ENCODE measurements at places on chromosomes 1 and 21. TPM values are rescaled to one million over a fixed set of nuclear protein-coding genes. Genes with fewer than 3 reads are reported as not detected.
A peak's percentile ranks its signal among the peaks of the same experiment; 100 is the strongest.

- no peak overlapping the region for H3K27ac ChIP-seq
- H3K4me1 ChIP-seq = no peaks in the 10 kb centered on the region
- no peak for DNase-seq
- H3K4me3 ChIP-seq = no peak overlapping the region
- H3K36me3 ChIP-seq = no peaks in the 10 kb centered on the region
Measured at GRCh38 chr1:30184393-30185141, 538.8 kb downstream of the MATN1 start.

DNA sequence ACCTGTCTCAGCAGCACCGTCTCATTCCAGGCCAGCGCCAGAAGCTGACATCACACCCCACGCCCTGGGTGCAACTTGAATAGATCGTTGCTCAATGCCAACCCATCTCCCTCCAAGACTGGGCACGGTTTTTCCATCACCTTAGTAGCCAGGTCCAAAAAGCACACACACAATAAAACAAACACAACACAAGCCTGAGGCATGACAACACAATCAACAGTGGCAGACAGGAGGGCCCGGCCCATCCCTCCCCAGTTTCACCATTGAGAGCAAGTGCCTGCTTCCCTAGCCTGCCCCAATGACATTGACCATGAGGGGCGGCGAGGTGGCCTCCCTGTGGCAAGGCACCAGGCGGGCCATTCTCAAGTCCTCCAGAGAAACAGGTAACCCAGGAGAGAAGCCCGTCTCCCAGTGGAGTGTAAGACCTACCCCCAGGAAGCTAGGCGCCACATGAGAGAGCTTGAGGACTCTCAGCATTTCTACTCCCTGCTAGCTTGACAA is 2.7 kb downstream of the IFFO2 start:
- H3K4me3 ChIP-seq = peak overlapping the region; percentile 86
- DNase-seq = peak; percentile 24

E2F2 gene
- total RNA-seq = 32.0 TPM

HSD3B1 gene
- not detected for total RNA-seq

DNA sequence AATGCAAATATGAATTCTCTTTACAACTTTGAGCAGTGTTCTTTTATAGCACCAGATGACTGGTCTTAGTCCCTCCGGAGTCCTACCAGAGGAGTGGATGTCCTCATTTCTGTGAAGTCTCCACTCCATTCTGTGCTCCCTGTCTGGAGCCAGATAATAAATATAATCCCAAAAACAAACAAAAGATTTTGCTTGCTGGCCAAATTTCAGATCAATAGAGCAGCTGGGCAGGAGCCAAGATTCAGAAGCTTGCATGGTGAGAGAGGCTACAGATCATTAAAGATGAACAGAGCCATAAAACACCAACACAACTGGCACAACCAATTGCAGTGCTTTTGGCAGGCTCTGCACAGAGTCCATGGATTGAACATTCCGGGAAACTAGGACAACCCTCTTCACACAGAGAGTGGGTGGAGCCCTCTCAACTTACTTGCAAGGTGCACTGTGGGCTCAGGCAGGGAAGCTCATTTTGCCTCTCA is 231.5 kb upstream of the SNX7 start:
- H3K36me3 ChIP-seq = no peaks in the 10 kb centered on the region
- H3K4me1 ChIP-seq = no peaks in the 10 kb centered on the region
- no peaks in the 10 kb centered on the region for H3K27me3 ChIP-seq
- no peak overlapping the region for H3K4me3 ChIP-seq
- H3K27ac ChIP-seq = no peak overlapping the region
- DNase-seq = no peak

DNA sequence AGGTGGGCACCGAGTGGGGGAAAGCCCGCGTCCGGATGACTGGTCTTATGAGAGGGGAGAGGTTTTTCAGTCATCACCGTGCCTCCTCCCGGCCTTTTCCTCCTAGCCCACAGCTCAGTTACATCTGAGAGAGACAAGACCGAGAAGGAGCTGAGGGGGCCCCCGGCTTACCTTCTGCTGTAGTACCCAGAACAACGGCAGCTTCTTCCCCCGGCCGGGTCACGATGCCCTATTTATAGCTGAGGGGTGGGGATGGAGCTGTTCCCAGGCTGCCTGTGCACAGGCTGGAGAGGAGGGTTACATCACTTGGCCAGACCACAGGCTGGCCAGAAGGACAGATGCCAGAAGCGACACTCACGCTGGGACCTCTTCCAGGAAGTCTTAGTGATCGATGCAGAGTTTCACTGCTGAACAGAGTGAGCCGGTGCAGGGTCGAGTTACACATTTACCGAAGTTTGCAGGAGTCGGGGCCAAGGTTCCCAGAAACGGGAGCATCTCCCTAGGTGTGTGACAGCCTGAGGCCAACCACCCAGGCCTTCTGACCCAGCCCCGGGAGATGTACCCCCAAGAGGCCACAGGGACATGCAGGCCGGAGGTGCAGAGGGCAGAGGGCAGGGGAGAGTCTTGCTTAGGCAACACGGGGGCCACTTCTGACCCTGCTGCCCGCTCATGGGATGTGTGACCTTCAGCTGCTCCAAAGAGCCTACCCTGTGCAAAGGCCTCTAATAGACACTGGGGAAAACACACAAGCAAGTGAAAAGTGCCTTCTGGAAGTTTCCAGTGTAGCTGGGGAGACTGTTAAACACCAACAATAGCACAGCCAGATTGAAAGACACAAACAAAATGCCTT is at the start of gene AGT:
AGT (minus strand) TSS at position 208 of the 850 bp plus-strand sequence. CDS start 3,299 bp downstream, outside the sequence.
- H3K4me3 ChIP-seq = no peak within 1 kb of the TSS
- H3K4me1 ChIP-seq = no peaks in the 10 kb centered on the region
- no peaks in the 10 kb centered on the region for H3K36me3 ChIP-seq
- no peak for DNase-seq
- H3K27me3 ChIP-seq = peaks cover 12% of the 10 kb centered on the region
- no peak within 1 kb of the TSS for H3K27ac ChIP-seq

DNA sequence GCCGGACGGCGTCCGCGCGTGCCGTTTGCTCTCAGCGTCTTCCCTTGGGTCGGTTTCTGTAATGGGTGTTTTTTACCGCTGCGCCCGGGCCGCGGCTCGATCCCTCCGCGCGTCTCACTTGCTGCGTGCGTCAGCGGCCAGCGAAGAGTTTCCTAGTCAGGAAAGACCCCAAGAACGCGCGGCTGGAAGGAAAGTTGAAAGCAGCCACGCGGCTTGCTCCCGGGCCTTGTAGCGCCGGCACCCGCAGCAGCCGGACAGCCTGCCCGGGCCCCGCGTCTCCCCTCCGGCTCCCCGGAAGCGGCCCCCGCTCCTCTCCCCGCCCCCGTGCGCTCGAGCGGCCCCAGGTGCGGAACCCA is 159.8 kb downstream of the RUNX1 start:
- no peaks in the 10 kb centered on the region for H3K27me3 ChIP-seq
- H3K4me3 ChIP-seq = peak overlapping the region; percentile 83
- H3K4me1 ChIP-seq = peaks cover 38% of the 10 kb centered on the region
- peaks cover 26% of the 10 kb centered on the region for H3K36me3 ChIP-seq
- peak; percentile 77 for DNase-seq
- peak overlapping the region; percentile 97 for H3K27ac ChIP-seq

GRCh38 chr1:222994511-222995235 is 148.4 kb downstream of the TLR5 start:
- H3K4me3 ChIP-seq = no peak overlapping the region
- H3K4me1 ChIP-seq = no peaks in the 10 kb centered on the region
- H3K27me3 ChIP-seq = no peaks in the 10 kb centered on the region
- no peak for DNase-seq

DNA sequence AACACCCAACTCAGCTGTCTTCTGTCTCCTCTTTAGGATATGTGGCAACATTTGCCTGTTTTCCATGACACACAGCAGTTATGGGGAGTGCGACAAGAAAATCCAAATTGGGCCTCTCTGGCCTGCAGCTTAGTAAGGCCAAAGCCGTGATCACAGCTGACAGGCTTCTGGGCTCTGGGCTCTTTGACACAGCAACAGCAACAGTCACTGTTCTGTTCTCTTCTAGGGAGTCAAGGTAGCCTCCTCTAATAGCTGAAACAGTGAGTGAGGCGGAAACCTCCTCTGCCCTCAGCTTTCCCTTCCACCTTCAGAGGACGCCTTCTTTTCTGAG is 19.0 kb downstream of the CLCA1 start:
- no peaks in the 10 kb centered on the region for H3K4me1 ChIP-seq
- DNase-seq = no peak
- H3K27me3 ChIP-seq = peaks cover 3% of the 10 kb centered on the region
- no peaks in the 10 kb centered on the region for H3K36me3 ChIP-seq

PGLYRP3 gene
- not detected for total RNA-seq

SOX13 gene
- 0.73 TPM for total RNA-seq

- no peaks in the 10 kb centered on the region for H3K4me1 ChIP-seq
- DNase-seq = no peak
- H3K36me3 ChIP-seq = no peaks in the 10 kb centered on the region
- H3K27ac ChIP-seq = no peak overlapping the region
- H3K4me3 ChIP-seq = no peak overlapping the region
Measured at GRCh38 chr1:197862221-197862620, 40.2 kb upstream of the C1orf53 start.

- H3K27ac ChIP-seq = no peak within 1 kb of the TSS
- no peaks in the 10 kb centered on the region for H3K36me3 ChIP-seq
- peak within 1 kb of the TSS; percentile 3 for H3K4me3 ChIP-seq
- DNase-seq = peak; percentile 81
Measured at GRCh38 chr1:17119076-17119772, at the start of gene PADI2. TSS of gene PADI2 (minus strand) at chr1:17119451. CDS start at chr1:17119371, 80 bp downstream.

GRCh38 chr1:191699343-191699742 is 458.9 kb upstream of the RGS18 start:
- H3K36me3 ChIP-seq = no peaks in the 10 kb centered on the region
- no peaks in the 10 kb centered on the region for H3K27me3 ChIP-seq
- H3K4me3 ChIP-seq = no peak overlapping the region
- no peak overlapping the region for H3K27ac ChIP-seq

DNA sequence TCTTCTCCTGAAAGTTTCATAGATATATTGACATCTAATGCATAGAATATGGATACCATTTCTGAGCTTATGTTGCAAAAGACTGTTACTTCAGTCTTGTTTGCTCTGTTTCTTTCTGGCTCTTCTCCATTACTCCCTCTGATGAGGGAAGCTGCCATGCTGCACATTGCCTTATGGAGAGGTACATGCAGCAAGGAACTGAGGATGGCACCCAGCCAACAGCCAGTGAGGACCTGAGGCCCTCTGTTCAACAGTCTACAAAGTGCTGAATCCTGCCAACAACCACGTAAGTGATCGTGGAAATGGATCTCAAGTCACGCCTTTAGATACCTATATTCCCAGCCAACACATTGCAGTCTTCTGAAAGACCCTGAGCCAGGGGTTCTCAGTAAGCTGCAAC is 66.6 kb upstream of the ADAMTS5 start:
- no peak for DNase-seq
- H3K4me1 ChIP-seq = no peaks in the 10 kb centered on the region
- no peak overlapping the region for H3K4me3 ChIP-seq
- H3K27me3 ChIP-seq = no peaks in the 10 kb centered on the region
- H3K27ac ChIP-seq = no peak overlapping the region

- no peak for DNase-seq
- no peaks in the 10 kb centered on the region for H3K36me3 ChIP-seq
- no peaks in the 10 kb centered on the region for H3K27me3 ChIP-seq
- no peak overlapping the region for H3K27ac ChIP-seq
Measured at GRCh38 chr1:69994241-69994640, 211.1 kb downstream of the LRRC40 start.

- peaks cover 6% of the 10 kb centered on the region for H3K36me3 ChIP-seq
- no peak overlapping the region for H3K4me3 ChIP-seq
- H3K27ac ChIP-seq = no peak overlapping the region
- no peak for DNase-seq
- H3K4me1 ChIP-seq = peaks cover 21% of the 10 kb centered on the region
Measured at GRCh38 chr1:170533298-170533697, 1.3 kb downstream of the GORAB start.

DNA sequence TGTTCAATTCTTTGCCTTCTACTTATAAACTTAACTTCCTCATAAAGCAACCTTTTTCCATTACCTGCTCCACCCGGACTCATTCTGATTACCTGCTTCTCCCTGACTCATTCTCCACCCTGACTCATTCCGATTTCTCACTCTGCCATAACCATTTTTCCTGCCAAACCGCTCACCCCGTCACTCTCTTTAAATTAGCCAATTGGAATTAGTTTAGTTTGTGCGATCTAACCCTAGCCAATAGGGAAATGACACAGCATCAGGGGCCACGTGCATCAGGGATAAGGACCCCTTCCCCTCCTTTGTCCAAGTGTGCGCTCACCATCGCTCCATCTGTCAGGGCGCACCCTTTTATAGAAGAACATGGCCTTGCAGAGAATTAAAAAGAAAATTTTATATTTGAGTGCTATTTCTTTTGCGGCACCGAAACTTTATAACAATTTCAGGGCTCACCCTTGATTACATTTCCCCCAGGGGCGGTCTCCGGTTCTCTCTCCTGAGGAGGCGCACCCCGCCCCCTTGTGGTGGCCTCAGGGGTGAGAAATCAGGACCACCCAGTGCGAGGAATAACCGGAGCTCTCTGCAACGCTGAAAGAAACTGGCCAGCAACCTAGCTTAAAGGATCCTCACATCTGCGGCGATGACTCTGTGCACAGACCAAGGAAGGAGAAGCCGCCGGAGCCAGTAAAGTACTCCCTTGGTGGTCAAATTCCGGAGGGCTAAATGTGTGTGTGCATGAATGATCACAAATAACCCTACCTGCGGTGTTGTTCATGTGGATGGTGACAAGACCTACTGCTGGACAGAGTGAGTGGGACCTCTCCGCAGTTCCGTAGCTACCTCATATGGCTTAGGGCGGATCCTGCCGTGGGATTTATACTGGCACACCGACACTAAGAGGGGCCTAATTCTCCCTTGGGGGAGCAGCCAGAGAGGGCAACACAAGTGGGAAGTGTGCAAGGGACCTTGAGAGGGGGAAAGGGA is 30.3 kb upstream of the CBR3 start:
- peak; percentile 69 for DNase-seq
- peak overlapping the region; percentile 64 for H3K4me3 ChIP-seq
- no peaks in the 10 kb centered on the region for H3K36me3 ChIP-seq

GRCh38 chr1:212235857-212236256 is 49.4 kb upstream of the PPP2R5A start:
- H3K4me1 ChIP-seq = peaks cover 35% of the 10 kb centered on the region
- no peak overlapping the region for H3K27ac ChIP-seq
- no peak overlapping the region for H3K4me3 ChIP-seq
- H3K36me3 ChIP-seq = no peaks in the 10 kb centered on the region
- no peaks in the 10 kb centered on the region for H3K27me3 ChIP-seq
- no peak for DNase-seq

DNA sequence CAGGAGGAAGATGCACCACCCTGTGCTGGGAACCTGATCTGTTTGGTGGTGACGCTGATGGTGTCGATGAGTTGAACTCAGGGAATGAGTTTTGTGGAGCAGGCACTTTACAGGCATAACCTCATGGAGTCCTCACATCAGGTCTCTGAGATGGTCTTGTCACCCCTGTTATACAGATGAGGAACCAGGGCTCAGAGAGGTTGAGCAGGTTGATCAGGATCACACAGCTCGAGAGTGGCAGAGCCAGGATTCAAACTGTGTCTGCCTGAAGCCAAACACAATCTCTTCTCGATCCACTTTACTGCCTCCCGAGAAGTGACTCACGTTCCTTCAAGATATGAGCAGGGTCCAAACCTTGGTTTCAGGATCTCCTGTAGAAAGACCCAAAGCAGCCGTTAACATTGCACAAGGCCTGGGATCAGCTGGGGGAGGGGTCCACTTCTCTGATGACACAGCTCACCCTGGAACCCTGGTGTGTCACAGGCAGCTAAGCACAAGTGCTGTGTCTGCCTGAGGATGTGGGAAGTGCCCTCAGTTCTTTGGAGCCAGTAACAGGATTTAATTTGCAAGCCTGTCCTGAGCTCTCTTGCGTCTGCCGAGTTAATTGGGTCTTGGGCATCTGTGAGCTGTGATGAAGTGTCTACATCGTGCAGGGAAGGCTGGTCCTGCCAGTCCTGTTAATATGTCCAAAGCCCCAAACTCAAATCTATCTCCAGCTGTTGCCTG is 65.4 kb upstream of the STUM start:
- no peak for DNase-seq
- H3K27ac ChIP-seq = no peak overlapping the region
- peaks cover 28% of the 10 kb centered on the region for H3K27me3 ChIP-seq
- H3K36me3 ChIP-seq = no peaks in the 10 kb centered on the region
- peaks cover 15% of the 10 kb centered on the region for H3K4me1 ChIP-seq

LRRC53 gene
- total RNA-seq = not detected
